Panc1 (cell line): ENCODE measurements at places on chromosomes 12 and 14.
A peak's percentile ranks its signal among the peaks of the same experiment; 100 is the strongest.

DNA sequence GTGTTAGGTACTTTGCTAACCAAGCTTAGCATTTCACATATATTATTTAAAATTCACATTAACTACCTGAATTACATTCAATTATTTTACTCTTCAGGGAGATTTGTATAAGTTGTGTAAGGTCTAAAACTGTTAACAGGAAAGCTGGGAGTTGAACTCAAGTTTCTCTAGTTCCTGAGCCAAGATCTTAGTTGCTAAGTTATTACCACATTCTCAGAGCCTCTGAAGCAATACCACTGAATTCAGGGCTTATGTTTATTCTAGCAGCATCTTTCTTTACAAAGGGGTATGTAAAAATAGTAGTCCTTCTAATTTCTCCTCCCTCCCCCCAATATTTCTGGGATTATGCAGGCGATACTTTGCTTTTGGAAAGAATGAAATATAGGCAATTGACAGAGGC is 786.8 kb downstream of the DIO2 start:
- DNase-seq = no peak

- no peak for DNase-seq
Measured at GRCh38 chr14:33679461-33680225, 271.2 kb downstream of the EGLN3 start.

- DNase-seq = no peak
Measured at GRCh38 chr14:83556746-83557453, 1973.0 kb upstream of the FLRT2 start.

DNA sequence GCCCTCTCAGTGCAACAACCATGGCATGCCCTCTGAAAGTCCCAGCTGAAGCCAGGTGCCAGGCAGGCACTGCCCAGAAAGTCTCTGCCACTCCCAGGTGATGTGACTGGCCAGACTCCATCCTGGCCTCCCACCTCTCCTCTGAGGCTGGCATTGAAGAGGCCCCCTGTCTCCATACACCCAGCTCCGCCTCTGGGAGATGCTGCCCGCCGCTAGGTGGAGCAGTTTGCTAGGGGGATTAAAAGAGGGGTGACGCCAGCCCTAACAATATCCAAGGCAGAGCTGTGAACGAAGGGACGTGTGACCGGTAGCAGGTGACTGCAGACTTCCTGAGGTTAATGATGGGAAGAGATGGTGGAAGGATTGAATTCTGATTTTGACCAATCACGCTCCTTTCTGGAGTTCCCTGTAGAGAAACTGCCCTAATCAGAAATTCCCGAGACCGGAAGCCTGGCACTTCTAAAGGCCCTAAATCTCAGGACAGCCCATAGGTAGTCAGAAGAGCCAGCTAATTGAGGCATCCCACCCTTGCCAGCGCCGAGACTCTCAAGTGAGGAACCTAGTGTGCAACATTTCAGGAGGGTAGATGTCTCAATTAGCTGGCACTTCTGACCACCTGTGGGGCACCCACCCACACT is 8.3 kb upstream of the PLEK2 start:
- DNase-seq = no peak

DNA sequence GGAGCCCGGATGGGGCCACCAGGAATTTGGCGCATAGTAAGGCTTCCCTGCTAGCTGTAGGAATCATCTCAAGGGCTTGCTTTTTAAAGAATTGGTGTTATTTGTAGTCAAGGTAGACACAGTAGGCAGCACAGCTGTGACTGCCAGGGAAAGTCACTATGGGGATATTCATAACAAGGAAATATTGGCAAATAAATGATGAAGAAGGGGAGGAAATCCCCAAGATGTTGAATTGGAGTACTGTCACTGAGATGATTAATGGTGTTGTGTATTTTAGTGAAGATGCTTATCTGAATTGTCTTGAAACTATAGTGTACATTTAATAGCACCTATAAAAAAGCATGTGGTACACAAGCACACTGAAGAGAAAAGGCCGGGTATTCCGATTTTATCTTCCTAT is 118.9 kb downstream of the NPAS3 start:
- no peak for DNase-seq

- DNase-seq = peak; percentile 75
Measured at GRCh38 chr12:124681779-124682391, 114.5 kb upstream of the NCOR2 start.

- DNase-seq = no peak
Measured at GRCh38 chr12:122790393-122791075, 16.2 kb downstream of the CCDC62 start.

DNA sequence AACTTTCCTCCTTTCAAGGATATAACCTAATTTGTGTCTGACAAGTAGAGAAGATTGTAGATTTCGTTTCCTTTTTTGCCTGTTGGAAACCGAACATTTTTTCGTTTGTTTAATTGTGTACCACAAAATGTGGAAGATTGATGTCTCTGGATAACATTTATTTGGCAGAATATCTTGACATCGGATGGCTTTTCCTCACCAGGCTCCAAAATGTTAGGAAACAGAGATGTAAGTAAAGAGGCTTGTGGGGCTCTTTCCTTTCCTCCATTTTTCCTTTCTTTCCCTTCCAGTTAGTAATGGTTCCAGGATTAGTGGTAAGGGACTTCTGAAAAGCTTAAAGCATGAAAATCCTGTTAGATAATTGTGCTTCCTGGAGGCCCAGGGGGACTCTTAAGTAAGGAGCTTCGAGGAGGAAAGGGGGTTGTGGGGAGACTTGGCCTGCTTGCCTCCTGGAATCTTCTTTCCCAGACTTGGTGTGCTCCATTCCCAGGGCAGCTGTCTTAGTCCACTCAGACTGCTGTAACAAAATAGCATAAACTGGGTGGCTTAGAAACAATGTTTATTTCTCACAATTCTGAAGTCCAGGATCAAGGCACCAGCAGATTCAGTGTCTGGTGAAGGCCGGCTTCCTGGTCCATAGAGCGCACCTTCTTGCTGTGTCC is 243.1 kb upstream of the PWP1 start:
- DNase-seq = no peak

GRCh38 chr14:28635387-28635786 is 131.2 kb upstream of the FOXG1 start:
- no peak for DNase-seq

GRCh38 chr12:59678759-59679411 is 83.1 kb downstream of the SLC16A7 start:
- DNase-seq = no peak

DNA sequence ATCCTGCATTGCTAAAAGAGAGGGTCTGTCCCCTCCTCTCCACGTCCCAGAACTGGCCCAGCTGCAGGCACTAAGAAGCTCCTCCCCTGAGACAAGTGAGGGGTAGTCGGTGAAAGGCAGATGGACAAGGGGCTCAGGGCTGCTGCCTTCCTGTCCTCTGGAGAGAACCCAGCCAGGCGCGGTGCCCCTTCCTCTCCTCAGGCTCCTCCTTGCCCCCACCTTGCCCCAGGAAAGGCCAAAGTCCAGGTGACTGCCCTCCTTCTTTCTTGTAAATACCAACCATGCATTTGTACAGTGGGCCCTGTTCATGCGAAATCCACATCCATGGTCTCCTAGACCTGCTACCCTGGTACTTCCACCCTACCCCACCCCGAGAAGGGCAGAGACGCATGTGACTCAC is 9.7 kb downstream of the PPP1R1A start:
- DNase-seq = no peak

GRCh38 chr12:65742018-65743010 is 82.0 kb upstream of the HMGA2 start:
- DNase-seq = no peak

DNA sequence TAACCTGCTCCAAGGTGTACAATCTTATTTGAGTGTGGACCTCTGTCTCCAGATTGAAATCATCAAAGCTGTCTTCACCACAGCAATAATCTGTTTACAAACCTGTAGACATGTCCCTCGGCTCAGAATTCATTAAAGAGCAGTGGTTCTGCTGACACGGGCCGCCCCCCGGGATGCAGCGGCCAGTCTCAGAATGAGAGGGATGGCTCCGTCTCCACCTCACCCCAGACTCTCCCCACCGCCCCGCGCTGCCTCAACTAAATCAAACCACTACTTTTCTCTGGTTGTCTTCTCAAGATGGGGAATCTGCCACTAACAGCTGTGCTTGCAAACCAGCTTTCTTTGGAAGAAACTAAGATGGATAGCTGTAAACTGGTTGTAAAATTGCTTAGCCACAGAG is 56.2 kb downstream of the SLC15A4 start:
- no peak for DNase-seq

DNA sequence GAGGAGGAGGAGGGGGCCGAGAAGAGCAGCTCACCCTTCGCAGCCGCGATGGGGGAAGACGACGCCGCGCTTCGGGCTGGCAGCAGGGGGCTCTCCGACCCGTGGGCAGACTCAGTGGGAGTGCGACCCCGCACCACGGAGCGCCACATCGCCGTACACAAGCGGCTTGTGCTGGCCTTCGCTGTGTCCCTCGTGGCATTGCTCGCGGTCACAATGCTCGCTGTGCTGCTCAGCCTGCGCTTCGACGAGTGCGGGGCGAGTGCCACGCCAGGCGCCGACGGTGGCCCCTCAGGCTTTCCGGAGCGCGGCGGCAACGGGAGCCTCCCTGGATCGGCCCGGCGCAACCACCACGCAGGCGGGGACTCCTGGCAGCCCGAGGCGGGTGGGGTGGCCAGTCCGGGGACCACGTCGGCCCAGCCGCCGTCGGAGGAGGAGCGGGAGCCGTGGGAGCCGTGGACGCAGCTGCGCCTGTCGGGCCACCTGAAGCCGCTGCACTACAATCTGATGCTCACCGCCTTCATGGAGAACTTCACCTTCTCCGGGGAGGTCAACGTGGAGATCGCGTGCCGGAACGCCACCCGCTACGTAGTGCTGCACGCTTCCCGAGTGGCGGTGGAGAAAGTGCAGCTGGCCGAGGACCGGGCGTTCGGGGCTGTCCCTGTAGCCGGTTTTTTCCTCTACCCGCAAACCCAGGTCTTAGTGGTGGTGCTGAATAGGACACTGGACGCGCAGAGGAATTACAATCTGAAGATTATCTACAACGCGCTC is 745 bp downstream of the TRHDE start:
- no peak for DNase-seq

GRCh38 chr14:60301685-60302084 is 52.7 kb downstream of the PPM1A start:
- no peak for DNase-seq

- no peak for DNase-seq
Measured at GRCh38 chr12:45568808-45569207, 160.7 kb upstream of the ARID2 start.

DNA sequence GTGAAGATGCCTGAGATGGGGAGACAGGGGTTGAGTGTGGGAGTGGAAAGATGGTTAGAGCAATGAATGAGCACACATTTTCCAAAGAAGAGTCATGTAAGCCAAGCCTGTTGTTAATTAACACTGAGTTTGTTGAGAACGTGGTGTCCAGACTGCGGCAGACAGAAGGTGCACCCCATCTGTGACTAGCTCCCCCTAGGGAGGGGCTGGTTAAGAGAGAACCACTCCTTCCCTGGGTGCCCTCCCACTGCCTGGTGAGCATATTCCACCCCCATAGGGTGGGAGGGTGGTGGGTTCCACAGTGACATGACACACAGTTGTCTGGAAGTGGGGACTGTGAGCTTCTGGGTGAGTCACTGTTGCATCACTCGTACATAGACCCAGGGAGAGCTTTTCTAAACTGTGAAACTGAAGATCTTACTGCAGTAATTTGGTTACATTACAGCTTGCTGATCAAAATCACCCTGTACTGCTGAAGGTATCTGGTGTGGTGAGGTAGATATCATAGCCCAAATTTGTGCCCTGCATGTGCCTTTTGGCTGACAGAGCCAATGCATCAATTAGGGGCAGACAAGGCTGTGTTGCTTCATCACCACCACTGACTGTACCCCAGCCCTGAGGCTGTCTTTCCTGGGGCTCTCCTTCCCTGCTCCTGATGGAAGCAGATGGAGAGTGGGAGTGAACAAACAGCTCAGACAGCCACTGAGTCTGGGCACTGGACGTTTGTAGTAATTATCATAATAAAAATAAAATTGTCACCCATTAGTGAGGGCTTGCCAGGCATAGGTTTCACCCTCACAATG is 150.9 kb downstream of the EMP1 start:
- no peak for DNase-seq

DNA sequence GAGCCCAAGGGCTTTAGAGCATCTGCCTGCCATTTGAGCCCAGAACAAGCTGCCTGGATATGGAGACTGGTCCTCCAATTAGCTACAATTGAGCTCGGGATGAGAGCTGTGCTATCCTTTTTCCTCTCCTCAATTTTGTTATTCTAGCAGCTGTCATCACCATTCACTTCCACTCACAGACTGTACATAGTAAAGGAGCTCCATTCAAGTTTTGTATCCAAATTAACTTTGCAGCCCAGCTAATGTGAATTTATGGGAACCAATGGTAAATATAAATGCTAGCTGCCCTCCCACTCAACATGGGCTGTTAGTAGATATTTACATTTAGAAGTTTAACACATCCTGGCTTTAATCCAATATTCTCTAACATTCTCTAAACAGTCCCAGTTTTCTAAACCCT is 44.6 kb downstream of the BMP4 start:
- no peak for DNase-seq

- no peak for DNase-seq
Measured at GRCh38 chr12:108121320-108121719, 7.8 kb upstream of the WSCD2 start.

GRCh38 chr12:129530984-129531383 is 372.8 kb downstream of the TMEM132D start:
- no peak for DNase-seq

- DNase-seq = no peak
Measured at GRCh38 chr14:76484355-76484754, 108.4 kb downstream of the ESRRB start.

DNA sequence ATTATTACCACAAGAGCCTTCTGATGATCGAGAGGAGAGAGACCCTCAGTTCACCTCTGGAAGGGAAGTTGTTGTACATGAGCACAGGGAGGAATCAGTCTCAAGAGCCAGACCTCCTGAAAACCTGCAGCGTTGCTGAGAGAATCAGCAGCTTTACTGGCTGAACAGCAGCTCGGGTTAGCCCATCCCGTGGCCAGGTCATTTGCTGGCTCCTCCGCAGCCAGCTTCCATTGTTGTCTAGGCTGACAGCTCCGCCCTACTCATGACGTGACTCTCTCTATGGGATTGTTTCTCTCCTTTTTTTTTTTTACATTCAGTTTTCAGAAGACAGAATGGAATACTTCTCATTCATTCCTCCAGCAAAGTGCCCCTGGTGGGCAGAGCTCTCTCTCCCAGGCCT is 69.9 kb downstream of the TGFB3 start:
- DNase-seq = no peak

GRCh38 chr14:55975281-55975910 is 142.8 kb upstream of the PELI2 start:
- no peak for DNase-seq

DNA sequence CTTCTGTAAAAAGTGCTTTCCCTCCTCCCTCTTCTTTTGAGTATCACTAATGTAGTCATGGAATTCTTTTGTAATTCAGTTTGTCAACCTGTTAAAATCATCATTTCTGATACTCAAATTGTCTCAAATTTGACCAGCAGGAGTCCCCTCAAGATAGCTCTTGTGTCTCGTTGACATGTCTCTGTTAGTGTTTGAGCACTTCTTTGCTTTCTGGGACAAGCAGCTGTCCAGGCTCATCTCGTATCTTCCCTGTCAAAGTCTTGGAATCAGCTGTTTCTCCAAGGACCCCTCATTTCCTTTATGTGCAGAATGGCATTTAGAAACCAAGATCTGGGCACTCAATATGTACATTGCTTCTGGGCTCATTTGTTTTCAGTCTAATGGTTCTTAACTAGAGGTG is 10.7 kb downstream of the CIPC start:
- DNase-seq = no peak

GRCh38 chr12:85076688-85077430 is 40.7 kb downstream of the LRRIQ1 start:
- peak; percentile 48 for DNase-seq
